ENCODE measurements at places on chromosomes 4 and X. TPM values are rescaled to one million over a fixed set of nuclear protein-coding genes. Genes with fewer than 3 reads are reported as not detected.
A peak's percentile ranks its signal among the peaks of the same experiment; 100 is the strongest.

The GAGE2A gene
- total RNA-seq = not detected

The SCRG1 gene
- total RNA-seq = not detected

- DNase-seq = no peak
These were observed 35.1 kb downstream of the PRSS12 start for GRCh38 chr4:118317691-118318090.

DNA sequence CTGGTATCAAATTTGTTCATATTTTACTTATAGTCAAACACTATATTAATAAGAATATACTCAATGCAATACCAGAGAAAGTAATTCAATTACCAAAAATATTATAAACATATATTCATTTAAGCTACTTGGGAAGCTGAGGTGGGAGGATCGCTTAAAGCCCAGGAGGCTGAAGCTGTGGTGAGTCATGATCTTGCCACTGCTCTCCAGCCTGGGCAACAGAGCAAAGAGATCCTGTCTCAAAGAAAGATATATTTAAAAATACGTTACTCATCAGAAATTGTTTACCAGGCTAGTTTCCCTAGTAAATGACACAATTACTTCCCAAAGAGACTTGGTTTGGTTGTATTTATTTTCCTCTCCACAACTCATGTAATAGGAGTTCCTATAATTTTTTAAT is 433.6 kb downstream of the GASK1B start:
- DNase-seq = no peak

GRCh38 chr4:26829018-26829417 is 31.6 kb upstream of the STIM2 start:
- DNase-seq = no peak

DNA sequence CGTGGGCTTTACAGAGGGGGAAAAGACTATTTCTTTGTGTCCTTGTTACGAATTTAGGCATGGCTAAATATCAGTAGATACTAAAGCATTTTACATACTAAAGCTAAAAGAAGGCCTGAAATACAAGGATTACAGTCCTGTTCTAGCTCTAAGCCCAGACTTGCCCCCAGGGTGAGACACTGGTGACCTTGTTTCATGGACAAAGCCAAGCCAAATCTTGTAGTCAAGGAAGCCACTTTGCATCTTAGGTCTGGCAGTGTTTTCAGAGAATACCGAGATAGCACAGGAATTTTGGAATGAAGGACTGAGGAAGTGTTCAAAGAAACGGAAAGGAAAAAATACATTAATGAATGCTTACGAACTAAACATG is 733 bp upstream of the G3BP2 start:
- no peak for DNase-seq

- no peak for DNase-seq
These were observed 332.0 kb downstream of the PCDH18 start for GRCh38 chr4:137200322-137200721.

DNA sequence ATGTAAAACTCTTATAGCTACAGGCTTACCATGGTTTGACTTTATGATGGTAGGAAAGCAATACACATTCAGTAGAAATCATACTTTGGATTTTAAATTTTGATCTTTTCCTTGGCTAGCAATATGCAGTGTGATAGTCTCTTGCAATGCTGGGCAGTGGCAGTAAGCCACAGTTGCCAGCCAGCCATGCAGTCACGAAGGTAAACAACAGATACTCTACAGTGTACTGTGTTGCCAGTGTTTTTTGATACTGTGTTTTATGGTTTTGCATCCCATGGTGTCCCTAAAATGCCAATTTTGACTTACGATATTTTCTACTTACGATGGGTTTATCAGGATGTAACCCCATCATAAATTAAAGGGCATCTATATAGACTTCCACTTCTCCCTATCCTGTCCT is 24.8 kb upstream of the KLF3 start:
- no peak for DNase-seq

- DNase-seq = no peak
These were observed 112.3 kb upstream of the BCOR start for GRCh38 chrX:40209951-40210617.

GRCh38 chrX:82528525-82528924 is 979.6 kb upstream of the POU3F4 start:
- DNase-seq = no peak

GRCh38 chr4:10706236-10706635 is 21.7 kb upstream of the CLNK start:
- DNase-seq = no peak

- peak; percentile 11 for DNase-seq
These were observed 293.2 kb upstream of the PRPS2 start for GRCh38 chrX:12497832-12498591.

DNA sequence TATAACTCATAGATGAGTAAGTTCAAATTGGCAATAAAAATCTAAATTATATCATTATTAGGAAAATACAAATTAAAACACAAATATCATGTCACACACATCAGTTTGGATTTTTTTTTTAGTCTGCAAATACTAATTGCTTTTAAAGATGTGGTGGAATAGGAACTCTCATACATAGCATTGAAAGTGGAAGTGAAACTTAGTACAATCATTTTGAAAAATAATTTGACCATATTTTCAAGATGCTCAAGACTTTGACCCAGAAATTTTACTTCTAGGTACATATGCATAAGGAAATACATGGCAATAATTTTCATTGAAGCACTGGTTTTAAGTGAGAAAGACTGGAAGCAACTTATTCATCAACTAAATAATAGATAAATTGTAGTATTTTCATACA is 147.5 kb upstream of the SMIM31 start:
- no peak for DNase-seq

Measured in activated T-cell treated with anti-CD3 and anti-CD28 coated beads, Interleukin-2, amount 50 U/mL, for 72 hours (primary cell).